ENCODE measurements at places on chromosomes 5 and 9. TPM values are rescaled to one million over a fixed set of nuclear protein-coding genes. Genes with fewer than 3 reads are reported as not detected.

Gene SOHLH1
- not detected for total RNA-seq

- no peak for DNase-seq
Measured at GRCh38 chr9:14320271-14321181, 6.6 kb upstream of the NFIB start.

DNA sequence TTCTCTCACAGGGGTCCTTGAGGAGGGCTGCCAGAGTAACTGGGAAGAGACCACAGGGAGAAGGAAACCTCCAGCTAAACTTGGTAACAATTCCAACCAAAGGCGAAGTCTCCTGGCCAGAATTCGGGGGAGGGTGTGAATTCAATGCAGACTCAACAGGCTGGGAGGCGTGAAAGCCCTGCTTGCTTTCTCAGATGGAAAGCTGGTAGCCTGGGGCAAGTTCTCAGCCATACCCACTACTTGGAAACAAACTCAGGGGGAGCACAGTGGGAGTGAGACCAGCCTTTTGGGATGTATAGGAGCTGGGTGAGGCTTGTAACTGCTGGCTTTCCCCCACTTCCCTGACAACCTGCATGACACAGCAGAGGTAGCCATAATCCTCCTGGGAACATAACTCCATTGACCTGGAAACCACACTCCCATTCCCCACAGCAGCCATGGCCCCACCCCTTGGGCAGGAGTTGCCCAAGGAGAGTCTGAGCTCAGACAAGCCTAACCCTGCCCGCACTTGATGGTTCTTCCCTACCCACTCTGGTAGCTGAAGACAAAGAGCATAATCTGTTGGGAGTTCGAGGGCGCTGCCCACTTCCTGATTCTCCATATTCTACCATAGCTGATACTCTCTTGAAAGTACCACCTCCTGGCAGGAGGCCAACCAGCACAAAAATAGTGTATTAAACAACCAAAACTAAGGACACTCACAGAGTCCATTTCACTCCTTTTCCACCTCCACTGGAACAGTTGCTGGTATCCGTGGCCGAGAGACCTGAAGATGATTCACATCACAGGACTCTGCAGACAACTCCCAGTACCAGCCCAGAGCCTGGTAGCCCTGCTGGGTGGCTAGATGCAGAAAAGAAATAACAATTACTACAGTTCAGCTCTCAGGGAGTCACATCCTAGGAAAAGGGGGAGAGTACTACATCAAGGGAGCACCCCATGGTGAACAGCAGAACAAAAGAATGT lies 123.8 kb downstream of the FAM170A start:
- no peak for DNase-seq

- DNase-seq = no peak
Measured at GRCh38 chr5:3656803-3657202, 61.2 kb downstream of the IRX1 start.

GRCh38 chr9:128917151-128917849 lies 3.5 kb upstream of the PHYHD1 start:
- DNase-seq = no peak

Gene SERF1B
- total RNA-seq = 25.6 TPM

Gene CLIC3
- 4.9 TPM for total RNA-seq

DNA sequence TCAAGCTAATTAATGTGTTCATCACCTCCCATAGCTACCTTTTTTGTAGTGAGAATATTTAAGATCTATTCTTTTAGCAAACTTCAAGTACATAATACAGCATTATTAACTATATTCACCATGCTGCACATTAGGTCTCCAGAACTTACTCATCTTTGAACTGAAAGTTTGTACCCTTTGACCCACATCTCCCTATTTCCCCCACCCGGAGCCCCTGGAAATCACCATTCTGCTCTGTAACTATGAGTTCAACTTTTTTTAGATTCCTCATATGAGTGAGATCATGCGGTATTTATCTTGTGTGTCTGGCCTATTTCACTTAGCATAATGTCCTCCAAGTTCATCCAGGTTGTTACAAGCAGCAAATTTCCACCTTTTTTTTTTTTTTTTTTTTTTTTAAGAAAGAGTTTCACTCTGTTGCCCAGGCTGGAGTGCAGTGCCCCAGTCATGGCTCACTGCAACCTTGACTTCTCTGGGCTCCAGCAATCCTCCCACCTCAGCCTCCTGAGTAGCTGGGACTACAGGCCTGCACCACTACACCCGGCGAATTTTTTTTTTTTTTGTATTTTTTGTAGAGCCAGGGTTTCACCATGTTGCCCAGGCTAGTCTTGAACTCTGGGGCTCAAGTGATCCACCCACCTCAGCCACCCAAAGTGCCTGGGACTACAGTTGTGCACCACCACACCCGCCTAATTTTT lies 100.4 kb upstream of the SAP30L start:
- no peak for DNase-seq

Gene C9orf50
- not detected for total RNA-seq

DNA sequence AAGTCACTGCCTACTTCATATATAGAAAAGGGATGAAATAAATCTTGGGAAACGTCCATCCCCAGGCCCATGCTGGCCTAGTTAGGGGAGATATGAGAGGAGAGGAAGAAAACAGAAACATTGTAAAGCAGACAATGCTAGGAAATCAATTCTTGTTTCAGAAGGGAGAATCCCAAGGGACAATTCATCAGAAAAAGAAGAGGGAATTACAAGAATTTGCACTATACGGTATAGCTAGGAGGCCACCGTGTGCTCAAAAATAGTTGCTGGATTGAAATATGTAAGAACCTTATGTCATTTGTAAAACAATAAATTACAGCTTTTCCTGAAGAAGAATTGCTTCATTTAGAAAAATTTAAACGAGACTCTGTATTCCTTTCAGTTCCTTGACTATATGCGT lies 8.3 kb upstream of the SHC3 start:
- DNase-seq = no peak

- no peak for DNase-seq
Measured at GRCh38 chr5:155017610-155018009, 4.1 kb downstream of the KIF4B start.
